Hematopoietic multipotent progenitor cell (in vitro differentiated cells): ENCODE measurements at places on chromosomes 6 and 20.

DNA sequence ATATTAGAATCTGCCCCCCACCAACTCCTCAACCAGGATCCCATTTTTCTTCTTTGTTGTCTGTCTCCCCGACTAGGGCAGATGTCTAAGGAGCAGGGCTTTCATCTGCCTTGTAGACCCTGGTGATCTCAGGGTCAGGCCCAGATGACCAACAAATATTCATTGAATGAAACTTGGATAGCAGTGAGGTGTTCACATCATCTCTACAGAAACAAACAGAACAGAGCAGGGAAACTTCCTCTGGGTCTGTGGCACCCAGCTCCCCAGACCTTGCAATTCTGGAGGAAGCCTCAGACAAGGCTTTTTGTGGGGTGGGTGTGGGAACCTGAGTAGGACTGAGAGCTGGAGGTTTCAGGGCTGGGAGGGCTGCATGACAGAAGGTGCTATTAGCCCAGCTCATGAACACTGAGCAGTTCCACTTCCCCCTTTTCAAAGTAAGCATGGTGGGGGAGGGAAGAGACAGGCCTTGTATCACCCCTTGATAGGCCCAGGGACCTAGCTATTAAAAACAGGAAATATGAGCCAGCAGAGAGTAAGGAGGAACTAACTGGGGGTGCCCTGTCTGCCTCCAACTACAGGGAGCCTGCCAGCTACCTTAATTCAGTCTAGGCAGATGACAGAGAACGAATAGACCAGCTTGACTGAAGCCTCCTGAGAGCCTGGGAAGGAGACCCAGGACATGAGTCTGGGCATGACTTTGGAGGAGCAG lies 37.3 kb upstream of the TOP1 start:
- DNase-seq: no peak

DNA sequence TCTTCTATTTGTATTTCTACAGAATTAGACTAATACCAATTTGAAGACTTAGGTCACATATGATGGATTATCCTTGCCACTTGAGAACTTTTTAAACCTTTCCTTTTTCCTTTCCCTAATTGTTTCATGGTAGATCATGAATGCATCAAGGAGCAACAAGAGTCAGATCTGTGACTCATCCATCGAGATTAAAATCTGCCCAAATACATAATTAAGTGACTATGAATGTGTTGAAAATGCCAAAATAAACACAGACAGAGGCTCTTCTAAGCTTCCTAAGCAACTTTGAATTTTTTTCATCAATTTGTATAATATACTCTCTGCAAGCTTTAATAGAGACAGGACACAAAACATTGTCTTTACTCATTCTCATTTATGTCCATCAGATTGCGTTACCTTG lies 23.5 kb upstream of the HTR1E start:
- DNase-seq: no peak

DNA sequence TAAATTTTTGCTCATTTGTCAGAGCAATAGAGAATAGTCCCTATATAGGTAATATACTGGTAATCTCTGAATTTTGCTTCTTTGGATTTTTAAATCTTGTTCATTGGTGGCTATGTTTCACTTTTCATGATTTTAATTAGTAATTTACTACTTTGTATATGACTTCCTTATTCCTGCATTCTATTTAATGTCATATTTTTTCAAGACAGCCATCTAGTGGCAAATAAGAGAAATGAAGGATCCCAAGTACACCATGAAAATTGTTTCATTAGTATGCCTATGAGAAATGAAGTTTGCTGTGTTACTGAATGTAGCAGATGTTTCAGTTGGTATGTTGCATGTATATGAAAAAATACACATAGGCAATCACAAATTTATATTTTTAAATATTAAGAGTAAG lies 82.4 kb downstream of the ZNF292 start:
- no peak for DNase-seq

DNA sequence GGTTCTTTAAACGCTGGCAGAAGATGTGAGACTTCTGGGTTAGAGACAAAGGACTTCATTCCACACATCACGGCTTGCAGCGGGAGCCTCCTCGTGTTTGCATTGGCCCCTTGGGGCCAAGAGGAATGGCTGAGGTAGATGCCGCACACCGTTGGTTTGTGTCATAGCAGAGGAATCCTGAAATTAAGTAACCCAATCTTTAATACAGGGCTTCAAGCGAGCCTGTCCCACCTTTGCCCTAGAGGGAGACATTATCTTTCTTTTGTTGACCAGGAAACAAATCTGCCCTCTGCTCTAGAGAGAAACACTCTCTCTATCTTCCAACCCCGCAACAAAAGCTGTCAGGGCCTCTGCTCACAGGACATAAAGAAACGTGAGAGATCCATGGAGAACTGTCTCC lies 277.5 kb upstream of the ZFP64 start:
- DNase-seq: no peak

GRCh38 chr6:158038291-158039177 lies 56.9 kb downstream of the SYNJ2 start:
- DNase-seq: no peak

DNA sequence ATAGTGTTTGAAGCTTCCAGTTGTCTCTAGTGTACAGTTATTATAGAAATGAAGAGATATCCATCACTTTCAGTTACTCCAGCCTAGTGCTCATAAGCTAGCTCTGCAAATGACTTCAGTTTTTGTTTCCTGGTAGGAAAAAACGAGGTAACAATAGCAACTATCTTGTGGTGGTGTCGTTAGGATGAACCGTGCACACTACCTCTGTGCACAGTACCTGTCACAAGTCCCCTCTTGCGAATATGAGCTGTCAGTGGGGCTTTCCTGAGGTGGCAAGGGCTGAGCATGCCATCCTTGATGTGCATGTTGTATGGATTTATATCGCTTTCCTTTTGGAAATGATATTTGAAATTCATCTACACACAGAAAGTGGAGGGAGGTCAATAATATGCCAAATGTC lies 151.8 kb downstream of the ARID1B start:
- DNase-seq: no peak

GRCh38 chr20:57543754-57544153 lies 17.2 kb upstream of the PCK1 start:
- no peak for DNase-seq

- peak; percentile 22 for DNase-seq
These were observed 619 bp downstream of the RREB1 start for GRCh38 chr6:7108196-7108963.

- no peak for DNase-seq
These were observed 4.5 kb upstream of the CD109 start for GRCh38 chr6:73691512-73691911.
